ENCODE measurements at places on chromosomes 7 and 10. TPM values are rescaled to one million over a fixed set of nuclear protein-coding genes. Genes with fewer than 3 reads are reported as not detected.

PLPP4 gene
- polyA plus RNA-seq = 6.2 TPM

PTPRZ1 gene
- polyA plus RNA-seq = 5.5 TPM

LIPF gene
- 0.14 TPM for polyA plus RNA-seq

IL6 gene
- not detected for polyA plus RNA-seq

RHOBTB1 gene
- polyA plus RNA-seq = 90.1 TPM

ANK3 gene
- polyA plus RNA-seq = 155 TPM

LRRC18 gene
- 0.16 TPM for polyA plus RNA-seq

EN2 gene
- polyA plus RNA-seq = 0.04 TPM

PHYHIPL gene
- polyA plus RNA-seq = 18.0 TPM

TMEM176B gene
- 115 TPM for polyA plus RNA-seq

CPVL gene
- polyA plus RNA-seq = 70.7 TPM

CBLL1 gene
- 31.8 TPM for polyA plus RNA-seq

CYP2C19 gene
- polyA plus RNA-seq = not detected

ZNF488 gene
- 5.9 TPM for polyA plus RNA-seq

ZPBP gene
- 0.43 TPM for polyA plus RNA-seq

FKBP9 gene
- polyA plus RNA-seq = 211 TPM

SLC39A12 gene
- polyA plus RNA-seq = not detected

AKR1B1 gene
- polyA plus RNA-seq = 96.0 TPM

All from right renal cortex interstitium (tissue), 3 donors.